ENCODE measurements at places on chromosomes 2 and 18.

DNA sequence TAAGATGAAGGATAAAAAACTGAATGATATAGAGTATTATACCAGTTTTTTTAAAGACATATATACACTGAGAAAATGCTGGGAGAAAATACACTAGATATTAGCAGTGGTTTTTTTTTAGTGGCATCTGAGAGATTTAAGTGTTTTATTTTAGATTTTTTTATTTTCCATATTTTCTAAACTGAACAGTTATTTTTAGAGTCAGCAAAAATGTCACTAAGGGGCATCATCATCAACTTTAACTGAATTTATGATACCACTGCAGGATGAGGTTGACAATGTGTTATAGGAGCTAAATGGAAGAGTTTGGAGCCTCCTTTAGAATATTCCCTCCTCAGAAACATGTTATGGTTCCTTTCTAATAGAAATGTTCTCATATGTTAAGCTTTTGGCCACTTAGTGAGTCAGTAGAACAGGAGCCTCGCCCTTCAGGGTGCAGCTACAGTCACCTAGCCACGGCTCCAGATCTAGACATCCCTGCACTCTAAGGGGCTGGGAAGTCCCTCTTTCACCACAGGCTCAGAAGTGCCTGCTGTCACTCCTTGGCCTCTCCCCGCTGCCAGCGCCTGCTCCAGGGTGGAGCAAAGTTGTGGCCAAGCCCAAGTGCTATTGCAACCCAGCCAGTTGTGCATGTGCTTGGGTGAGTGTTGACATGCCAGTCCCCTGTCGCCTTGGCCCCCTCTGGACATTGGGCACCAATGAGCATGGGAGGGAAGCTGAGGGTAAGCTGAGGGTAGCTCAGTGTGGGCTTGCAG is 210.7 kb upstream of the RASGRP3 start:
- no peak for DNase-seq

DNA sequence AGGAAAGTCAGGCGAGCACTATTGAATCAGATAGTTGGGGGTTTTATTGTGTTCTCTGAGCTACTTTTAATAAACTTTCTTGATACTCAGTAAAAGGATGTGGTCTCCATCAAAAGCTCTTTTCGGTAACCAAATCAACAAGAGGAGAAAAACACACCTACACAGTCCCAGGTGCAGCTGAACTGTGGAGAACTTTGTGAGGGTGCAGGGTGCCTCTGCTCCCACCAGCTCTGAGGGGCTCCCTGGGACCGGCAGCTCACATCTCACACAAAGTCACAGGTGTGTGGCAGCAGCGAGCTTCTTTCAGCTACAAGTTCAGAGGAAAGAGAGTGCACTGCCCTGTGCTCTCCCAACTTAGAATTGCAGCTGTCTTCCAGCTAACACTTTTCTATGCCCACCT is 650.4 kb downstream of the RNF144A start:
- DNase-seq, result no peak

DNA sequence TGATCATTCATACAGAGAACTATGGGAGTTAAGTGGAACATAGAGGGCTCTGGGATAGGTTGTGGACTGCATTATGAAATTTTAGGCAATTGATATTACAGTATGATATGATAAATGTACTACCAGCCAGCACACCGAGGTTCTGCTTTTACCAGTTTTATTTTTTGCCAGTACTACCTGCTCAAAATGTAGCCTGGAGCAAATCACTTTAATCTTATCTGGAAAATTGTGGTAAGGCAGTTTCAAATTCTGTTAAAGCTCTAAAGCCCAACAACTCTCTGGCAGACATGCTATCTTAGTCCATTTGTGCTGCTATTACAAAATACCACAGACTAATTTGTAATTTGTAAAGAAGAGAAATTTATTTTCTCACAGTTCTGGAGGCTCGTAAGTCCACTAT is 474.9 kb upstream of the CWC22 start:
- DNase-seq, result no peak

GRCh38 chr2:29278966-29279365 is 163.8 kb downstream of the CLIP4 start:
- peak; percentile 30 for DNase-seq

DNA sequence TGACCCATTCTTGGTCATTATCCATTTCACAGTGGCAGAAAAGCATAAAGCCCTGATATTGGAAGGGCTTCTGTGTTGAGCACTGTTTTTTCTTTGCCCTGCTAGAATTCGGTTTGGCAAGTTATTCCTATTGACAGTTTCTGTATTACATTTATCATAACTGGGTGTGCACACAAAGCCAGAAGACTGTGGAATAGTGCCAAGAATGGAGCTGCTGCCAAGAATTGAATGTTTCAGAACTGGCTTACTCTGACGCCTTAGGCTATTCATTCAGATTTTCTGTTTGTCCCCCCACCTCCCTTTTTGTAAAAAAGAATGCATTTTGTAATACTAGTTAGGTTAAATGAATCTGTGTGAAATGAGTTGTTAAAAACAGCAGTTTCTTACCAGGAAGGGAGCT is 12.7 kb downstream of the KDM3A start:
- peak; percentile 56 for DNase-seq

GRCh38 chr2:173766537-173767289 is 198.5 kb downstream of the SP3 start:
- no peak for DNase-seq

DNA sequence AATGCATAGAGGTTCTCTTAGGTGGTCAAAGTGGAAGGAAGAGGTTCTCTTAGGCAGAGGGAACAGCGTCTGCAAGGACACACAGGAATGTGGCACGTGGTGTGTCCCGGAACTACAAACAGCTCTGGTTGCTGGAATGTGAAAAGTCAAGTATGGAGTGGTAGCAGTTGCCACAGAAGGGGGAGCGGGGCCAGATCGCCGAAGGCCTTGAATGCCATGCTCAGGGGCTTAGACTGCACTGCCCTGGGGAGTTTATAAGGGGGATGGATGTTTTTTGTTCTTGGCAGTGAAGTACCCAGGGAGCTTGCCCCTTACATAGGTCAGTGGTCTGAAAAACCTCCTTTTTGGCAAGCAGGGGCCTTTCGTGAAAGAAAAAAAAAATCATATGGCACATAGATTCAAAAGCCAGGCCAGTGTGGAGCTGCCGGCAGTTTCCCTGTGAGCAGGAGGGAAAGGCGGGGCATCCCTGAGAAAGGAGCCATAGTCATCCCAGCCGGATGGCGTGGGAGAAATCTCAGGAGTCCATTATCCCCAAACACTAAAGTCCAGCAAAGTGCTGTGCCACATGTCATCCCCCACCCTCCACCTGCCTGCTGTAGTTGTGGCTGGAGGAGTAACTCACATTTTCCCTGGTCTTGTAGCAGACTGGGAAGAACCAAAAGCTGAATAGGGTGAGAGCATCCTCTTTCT is 45.4 kb downstream of the GORASP2 start:
- DNase-seq, result no peak

GRCh38 chr2:84807063-84807485 is 73.8 kb downstream of the TRABD2A start:
- DNase-seq, result no peak

DNA sequence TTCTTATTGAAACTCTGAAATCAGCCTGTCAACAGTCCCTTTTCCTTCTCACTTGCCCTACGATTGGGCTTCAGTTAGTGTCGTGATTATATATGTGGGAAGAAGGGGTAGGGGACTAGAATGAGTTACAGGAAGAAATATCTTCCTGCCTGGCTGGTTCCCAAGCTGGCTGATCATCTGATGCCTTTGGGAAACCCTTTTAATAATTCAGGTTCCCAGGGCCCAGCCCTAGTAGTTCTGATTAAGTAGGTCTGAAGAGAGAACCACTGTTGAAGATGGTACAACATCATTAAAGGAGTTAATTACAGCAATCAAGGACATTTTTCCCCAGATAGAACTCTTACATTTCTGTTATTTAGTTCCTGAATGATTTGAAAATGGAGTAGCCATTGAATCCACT is 110.1 kb upstream of the EML6 start:
- DNase-seq, result no peak

Measured in Ammon's horn (tissue), 1 donor.